Ovary (tissue), 10 donors: ENCODE measurements at places on chromosomes 7 and 10.
A peak's percentile ranks its signal among the peaks of the same experiment; 100 is the strongest.

DNA sequence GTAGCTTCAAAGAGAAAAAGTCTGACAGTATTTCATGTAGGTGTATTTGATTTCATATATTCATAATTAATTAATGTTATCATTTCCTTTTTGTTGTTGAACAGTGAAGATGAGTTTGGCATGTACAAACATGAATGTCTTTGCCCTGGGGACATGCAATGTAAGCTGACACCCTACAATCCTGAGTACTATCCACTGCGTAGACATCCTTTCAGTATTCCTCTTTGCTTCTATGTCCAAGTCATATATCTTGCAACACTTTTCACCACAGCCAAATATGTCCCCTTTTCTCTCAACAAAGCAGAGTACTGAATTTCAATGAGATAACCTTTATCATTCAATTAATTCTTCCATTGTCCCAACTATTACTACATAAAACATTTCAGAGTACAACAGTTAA, 93.6 kb downstream of the GPR37 start:
- no peak for DNase-seq

DNA sequence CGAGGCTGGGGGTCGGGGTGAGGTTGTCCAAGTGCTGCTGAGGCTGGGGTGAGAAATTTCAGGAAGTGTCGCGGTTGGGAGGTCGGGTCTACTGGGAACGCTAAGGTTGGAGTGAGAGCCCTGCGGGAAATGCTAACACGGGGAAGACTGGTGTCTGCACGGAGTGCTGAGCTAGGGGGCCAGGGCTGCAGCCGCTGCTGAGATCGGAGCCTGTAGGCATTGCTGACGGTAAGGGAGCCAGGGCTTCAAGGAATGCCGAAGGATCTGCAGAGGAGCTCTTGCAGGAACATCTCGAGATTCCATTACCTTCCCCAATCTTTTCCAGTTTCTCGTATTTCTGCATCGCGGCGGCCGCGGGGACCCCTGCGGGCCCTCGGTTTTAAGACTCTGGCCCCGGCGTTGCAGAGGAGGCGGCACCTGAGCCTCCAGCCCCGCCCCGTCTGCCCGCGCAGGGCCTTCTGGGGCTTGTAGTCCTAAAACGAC, at the start of gene CDK5:
CDK5 (minus strand) TSS at position 392 of the 483 bp plus-strand sequence; CDS start at position 343, 49 bp downstream.
- DNase-seq = no peak

DNA sequence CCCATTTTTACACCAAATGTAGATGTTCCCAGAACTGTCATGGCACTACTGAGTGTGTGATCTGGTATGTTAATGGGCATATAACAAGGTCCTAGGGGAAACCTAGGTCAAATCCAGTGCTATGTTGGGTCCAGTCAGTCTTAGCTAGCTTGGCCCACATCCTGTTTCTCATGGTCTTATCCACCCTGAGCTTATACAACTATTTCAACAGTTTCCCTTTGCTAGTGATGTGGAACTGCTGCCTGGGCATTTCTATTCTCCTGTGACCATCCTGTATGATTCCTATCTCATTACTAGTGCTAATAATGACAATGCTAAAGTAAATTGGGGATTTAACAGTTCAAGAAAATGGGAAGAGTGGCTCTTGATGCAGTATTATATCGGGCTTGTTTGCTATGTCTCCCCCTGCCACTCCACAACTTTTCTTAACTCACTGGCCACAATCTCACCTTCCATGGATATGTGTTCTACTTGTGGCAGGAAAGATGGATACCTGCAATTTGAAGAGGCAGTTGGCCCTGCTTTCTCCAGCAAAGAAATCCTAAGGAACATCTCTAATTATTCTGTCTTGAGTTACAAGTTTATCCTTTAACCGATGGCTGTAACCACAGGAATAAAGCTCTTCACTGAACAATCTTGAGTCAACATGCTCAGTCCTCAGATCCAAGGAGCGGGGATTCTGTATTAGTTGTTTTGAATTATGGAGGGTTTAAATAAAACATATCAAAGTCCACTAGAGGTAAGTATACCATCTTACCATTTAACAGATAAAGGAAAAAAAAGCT, 707.8 kb downstream of the XPNPEP1 start:
- DNase-seq = no peak

- DNase-seq = peak; percentile 10
These were observed 39.3 kb downstream of the CALML3 start for GRCh38 chr10:5563991-5564536.

GRCh38 chr10:123044391-123044790, 35.6 kb downstream of the ACADSB start:
- no peak for DNase-seq

DNA sequence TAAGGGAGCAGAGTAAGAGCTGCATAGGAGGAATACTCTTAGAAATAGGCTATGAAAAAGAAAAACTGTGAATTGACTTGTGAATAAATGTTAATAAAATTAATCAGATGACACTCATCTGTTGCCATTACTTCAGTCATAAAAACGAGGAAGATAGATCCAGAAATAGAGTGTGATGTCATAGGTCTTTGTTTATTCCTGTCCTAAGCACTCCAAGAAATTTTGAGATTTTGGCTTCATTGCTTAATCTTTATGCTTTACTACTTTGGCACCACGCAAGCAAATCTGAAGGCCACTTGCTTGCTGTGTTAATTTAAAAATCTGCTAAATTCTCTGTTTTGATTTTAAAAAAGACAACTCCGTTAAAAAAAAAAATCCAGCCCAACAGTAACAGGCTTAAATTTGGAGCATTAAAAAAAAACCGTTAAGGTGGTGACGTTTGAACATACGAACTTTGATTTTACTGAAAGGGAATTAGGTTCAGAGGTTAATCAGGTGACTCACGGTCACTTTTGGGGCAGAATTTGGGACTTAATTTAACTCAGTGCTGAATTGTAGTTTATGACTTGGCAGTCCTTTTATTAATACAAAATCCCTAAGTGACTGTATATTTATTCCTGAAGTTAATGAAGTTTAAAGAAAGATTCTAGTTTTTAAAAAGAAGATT, 3.4 kb downstream of the IFRD1 start:
- no peak for DNase-seq

- DNase-seq = no peak
These were observed 66.0 kb upstream of the SEPHS1 start for GRCh38 chr10:13414137-13414536.

- DNase-seq = no peak
These were observed 155.7 kb upstream of the FGFR2 start for GRCh38 chr10:121753726-121754476.

DNA sequence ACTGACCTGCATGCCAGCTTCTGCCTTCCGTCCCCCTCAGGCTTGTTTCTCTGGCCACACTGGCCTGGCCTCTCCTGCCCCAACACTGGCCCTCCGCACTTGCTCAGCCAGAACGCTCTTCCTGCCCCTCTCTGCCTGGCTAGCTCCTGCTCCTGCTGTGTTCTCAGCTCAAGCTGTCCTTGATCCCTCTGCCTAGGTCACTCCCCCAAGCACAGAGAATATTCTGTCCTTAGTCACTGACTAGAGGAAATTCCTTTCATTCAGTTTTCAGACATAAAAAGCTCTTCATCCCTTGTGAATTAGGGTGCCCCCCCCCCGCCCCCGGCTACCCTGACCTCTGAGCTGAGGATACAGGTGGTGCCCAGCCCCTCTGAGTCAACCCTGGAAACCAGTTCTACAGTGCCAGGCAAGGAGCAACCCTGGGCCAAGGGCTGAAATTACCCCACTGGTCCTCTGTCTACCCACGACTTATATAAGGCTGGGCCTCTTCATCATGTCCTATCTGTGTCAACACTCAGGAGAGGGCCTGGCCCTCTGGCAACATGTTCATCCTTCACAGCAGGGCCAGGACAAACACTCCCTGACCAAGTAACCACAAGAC, 6.6 kb upstream of the SGPL1 start:
- no peak for DNase-seq

DNA sequence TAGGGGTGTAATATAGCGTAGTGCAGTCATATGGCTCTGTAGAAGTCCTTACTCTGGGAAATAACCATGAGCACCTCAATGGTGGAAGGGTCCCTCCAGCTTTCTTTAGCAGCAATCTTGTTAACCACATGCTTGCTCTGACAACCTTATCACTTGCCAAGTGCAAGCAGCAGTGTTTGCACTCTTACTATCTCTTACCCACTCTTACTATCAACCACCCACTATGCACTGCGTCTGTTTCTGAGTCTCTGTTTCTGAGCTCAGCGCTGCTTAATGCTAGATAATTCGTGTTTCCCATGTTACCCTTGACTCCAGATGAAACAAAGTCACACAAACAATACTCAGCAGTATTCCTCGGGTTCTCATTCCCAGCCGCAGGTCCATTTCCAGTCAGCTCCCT, 433.7 kb upstream of the PFKP start:
- no peak for DNase-seq

GRCh38 chr7:19834566-19834965, 61.1 kb upstream of the TMEM196 start:
- DNase-seq = no peak

GRCh38 chr7:69062020-69062765, 536.1 kb upstream of the AUTS2 start:
- no peak for DNase-seq

DNA sequence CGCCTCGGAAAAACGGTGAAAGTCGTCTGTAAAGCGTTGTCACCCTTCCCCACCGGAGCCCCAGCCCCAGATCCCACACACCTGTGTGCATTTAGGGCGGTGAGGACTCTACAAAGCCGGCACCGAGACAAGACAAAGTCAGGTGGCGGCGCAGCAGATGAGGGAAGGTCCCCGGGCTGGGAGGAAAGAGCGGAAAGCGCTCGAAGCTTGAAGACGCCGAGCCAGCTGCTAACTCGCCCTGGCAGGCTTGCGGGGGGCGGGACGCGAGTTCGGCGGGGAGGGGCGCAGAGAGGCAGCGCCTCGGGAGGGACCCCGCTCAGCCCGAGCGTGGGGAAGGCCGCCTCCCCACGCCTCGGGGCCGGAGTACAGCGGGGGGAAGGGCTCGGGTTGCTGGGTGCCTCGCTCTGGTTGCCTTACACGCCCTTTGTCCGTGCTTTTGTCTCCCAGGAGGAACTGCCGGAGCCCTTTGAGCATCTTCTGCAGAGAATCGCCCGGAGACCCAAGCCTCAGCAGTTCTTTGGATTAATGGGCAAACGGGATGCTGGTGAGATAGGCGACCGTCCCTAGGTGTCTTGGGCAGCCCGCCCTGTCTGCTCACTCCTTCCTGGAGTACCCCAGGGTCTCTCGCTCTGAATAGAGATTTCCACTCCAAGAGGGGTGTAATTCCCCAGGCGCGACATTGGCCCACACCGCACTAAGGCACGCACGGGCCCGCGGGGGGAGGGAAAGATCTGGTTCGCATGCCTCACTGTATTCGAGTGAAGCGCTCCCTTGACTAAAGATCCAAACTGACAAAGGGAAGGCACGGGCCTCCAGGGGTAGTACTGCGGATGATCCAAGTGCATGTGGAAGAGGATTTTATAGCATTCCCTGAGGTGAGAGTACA, 1.6 kb downstream of the TAC1 start:
- no peak for DNase-seq

DNA sequence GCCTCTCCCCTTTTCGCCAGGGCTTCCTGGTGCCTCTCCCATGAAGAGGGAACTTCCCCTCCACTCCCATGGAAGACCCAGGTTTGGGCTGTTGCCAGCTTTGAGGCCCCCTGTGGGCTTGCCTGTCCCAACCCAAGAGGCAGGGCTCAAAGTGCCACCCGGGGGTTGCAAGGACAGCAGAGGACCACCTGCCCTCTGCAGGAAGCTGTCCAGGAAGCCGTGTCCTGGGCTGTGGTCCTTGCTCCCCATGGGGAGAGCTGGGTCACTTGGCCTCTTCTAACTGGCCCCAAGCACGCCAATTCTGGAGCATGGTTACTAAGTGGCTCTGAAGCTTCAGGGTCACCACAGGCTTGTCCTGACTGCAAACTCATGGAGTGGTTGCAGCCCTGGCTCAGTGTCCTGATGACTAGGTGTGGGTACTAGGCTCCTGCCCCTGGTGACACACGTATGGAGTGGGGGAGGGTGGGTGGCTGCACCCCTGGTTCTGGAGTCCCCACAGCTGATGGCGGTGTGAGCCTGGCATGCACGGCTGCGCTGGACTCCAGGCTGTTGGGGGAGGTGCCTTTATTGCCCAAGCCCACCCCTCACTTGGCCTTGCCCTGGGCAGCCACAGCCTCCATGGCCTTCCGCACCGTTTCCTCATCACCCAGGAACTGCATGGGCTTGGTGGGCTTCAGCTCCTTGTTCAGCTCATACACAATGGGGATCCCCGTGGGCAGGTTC, 3.0 kb downstream of the PGAM2 start:
- DNase-seq = peak; percentile 37

DNA sequence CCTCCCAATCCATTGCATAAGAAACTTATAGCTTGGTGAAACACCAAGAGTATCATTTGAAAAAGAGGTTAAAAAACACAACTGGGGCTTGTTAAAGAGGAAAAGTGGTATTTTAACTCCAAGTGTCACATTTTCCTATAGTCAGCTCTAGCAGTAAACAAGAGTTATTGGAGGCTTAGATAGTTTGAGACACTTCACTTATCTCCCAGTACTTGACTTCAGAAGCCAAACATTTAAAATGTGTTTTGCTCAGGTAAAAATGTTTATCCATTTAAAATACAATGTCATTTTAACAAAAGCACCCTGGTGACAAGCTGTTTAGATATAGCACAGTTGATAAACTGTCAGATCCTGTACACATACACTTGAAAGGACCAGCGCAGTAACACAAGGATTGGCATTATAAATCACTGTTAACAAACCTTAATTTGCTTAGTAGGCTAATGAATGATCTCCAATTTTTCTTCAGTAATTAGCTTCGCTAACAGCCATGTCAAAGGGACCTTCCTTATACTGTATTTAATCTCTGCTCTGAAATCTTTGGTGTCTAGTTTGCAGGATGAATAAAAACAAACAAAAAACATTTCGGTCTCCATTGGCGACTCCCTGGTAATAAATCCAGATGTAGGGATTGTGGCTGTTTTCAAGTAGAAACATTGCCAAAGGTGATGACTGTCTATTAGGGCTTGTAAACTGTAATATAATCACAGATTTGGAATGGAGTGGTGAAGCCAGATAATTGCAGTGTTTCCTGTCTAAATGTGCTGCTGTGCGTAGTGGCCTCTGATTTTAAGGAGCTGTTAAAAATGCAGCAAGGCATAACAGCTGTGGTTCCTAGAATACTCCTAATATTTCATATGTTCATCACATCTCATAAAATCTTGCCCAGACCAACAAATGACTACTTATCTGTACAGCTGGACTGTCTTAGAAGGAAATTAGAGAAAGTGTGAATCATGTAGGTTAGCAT, 545.1 kb downstream of the AUTS2 start:
- no peak for DNase-seq

DNA sequence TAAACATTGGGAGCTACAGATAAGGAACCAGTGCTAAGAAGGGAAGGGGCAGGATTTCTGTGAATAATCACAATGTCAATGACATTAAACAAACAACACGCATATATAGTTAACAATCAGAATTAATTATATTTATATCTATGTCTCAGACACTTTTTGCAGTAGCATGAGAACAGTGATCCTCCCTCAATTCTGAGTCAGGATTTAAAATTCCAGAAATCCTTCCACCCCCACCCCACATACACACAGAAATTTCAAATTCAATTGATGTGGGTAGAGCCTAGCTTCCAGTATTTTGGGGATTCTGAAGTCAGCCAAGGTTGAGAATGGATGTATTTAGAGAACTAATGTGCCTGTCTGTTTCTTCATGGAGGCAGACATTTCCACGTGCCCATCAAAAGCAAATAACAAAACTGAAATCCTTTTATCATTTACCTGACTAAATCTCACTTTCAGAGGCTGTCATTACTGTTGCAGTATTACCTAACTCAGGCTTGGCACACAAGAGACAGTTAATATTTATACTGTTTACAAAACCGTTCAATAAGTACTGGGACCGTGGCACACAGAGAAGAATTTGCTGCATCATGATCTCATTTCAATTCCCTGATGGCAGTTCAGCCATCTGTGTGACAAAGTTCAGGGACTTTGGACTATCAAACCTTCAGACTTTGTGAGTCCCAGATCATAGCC, 116.6 kb upstream of the PALS2 start:
- DNase-seq = no peak
